ENCODE measurements at places on chromosomes 2 and 18.
A peak's percentile ranks its signal among the peaks of the same experiment; 100 is the strongest.

- DNase-seq: no peak
Measured at GRCh38 chr2:147867050-147867449, 22.2 kb downstream of the ACVR2A start.

DNA sequence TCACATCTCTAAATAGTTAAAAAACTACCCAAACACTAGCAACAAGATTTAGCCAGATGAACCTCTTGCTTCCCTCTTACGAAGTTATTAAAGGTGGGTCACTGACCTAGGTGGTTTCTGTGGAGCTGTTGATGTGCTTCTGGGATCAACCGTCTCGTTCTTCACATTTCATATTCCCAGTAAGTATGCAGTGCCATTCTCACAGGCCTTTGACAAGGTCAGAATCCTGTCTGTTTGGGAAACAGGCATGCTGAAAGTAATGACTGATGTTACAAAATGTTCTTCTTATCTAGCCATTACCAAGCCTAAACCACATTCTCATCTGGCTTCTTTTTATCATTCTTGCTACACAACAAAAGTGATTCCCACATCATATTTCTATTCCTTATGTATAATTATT is 70.3 kb downstream of the WDR7 start:
- DNase-seq: no peak

DNA sequence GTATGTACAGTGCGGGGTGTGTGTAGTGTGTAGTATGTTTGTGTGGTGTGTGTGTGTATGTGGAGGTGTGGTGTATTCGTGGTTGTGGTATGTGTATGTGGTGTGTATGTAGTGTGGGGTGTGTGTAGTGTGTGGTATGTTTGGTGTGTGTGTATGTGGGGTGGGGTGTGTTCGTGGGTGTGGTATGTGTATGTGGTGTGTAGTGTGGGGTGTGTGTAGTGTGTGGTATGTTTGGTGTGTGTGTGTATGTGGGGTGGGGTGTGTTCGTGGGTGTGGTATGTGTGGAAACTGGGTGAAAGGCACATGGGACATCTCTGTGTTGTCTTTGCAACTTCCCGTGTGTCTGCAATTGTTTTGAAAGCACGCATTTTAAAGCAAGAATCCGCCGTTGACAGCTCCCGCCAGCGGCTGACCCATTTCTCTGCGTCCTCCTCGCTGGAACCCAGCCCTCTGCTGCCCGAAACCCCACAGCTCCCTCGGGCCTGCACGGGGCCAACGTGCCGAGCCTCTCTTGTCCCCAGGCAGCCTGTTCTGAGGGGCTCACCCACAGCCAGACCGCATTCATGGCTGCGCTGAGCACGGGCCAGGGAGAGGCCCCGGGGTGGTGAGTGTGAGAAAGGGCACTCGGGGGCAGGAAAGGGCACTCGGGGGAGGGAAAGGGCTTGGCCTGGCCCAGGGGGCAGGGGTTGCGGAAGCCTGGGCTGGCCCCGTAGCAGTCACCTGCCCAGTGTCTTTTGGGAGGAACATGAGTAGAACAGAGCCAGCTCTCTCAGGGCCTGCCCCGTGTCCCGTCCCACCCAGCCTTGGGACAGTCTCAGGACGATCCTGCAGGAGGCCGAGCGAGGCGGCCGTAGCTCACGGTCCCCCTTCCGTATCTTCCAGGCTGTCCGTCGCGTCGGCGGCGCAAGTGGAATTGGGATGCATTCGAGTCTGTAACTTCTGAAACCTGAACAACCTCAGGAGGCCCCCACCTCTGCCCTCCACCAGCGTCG is 61.4 kb downstream of the TWIST2 start:
- DNase-seq: peak; percentile 10

DNA sequence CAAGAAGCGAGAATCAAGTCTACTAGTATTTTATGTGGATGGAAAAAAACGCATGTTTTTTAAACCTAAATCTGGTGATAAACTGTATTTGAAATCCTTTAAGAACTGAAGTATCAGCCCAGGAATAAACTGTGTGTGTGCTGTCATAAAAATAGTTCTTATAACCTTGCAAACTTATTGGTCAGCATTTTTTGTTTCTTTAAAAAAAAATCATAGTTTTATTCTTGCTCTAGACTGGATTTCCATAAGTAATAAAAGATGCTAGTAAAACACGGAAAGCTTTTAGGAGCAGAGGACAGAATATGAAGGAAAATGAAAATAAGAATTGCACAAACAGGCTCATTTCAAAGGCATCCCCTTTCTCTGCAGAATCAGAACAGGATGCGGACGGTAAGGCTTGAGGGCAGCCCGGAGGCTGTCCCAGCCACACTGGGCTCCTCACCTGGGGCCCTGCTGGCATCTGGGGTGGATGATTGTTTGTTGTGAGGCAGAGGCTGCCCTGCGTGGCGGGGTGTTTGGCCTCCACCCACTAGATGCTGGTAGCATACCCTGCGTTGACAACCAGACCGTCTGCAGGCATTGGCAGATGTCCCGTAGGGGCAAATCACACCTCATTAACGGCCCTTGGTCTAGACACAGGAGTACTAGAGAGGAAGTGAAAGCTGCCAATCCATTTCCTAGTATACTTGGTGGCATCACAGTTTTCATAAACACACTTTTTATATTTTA is 52.5 kb downstream of the MBP start:
- no peak for DNase-seq

DNA sequence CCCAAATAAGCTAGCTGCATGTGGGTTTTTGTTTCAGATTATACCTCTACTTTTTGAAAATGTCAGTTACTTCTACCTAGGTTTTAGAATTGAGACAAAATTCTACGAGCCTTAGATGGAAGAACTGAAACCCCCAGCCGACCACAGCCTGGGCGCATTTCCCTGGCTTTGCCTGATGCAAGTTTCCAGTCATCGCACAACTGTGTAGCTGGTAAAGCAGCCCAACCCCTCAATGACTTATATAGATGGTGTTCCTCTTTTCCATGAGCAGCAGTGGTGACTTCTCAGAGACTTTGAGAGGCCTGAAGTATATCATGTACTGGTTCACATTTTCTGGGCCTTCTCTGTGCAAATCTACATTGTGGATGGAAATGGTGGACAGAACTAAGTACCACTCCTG is 515.4 kb upstream of the RAB6C start:
- DNase-seq: no peak

GRCh38 chr2:165016772-165017411 is 61.6 kb upstream of the SLC38A11 start:
- peak; percentile 24 for DNase-seq

DNA sequence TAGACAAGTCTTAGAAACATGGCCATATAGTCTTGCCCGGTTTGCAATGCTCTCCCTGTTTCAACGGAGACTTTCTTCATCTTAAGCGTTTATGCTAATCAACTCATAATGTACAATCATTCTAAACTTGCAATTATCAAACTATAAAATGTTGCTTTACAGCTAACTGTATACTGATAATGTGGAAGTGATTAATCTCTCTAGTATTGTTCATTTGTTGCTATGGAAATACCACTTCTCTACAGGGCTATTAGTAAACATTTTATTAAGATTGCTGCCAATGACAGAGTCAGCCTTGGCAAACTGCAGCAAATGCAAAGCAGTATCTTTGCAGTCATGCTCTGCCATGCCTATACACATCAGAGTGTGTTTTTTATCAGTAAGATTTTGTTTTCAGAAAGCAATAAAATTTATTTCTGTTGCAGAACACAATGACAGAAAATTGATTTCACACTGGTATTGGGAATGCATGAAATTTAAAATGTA is 1201.8 kb upstream of the CDH2 start:
- no peak for DNase-seq

DNA sequence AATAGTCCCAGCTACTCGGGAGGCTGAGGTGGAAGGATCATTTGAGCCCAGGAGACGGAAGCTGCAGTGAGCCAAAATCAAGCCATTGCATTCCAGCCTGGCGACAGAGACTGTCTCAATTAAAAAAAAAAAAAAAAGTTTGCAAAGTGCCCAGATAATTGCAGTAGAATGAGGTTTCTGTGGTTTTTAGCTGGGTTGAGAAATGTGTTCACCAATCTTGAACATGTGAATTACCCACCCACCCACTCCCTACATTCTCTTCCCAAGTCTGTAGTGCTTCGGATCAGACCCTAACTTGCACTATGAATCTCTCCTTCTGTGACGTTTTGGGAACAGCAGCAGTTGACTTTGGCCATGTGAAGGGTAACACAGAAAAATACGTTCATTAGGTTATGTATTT is 247.3 kb downstream of the PTGR3 start:
- no peak for DNase-seq

- DNase-seq: no peak
Measured at GRCh38 chr2:30877833-30878232, 70.6 kb upstream of the CAPN13 start.

- no peak for DNase-seq
Measured at GRCh38 chr2:119482481-119483394, 41.5 kb downstream of the SCTR start.

DNA sequence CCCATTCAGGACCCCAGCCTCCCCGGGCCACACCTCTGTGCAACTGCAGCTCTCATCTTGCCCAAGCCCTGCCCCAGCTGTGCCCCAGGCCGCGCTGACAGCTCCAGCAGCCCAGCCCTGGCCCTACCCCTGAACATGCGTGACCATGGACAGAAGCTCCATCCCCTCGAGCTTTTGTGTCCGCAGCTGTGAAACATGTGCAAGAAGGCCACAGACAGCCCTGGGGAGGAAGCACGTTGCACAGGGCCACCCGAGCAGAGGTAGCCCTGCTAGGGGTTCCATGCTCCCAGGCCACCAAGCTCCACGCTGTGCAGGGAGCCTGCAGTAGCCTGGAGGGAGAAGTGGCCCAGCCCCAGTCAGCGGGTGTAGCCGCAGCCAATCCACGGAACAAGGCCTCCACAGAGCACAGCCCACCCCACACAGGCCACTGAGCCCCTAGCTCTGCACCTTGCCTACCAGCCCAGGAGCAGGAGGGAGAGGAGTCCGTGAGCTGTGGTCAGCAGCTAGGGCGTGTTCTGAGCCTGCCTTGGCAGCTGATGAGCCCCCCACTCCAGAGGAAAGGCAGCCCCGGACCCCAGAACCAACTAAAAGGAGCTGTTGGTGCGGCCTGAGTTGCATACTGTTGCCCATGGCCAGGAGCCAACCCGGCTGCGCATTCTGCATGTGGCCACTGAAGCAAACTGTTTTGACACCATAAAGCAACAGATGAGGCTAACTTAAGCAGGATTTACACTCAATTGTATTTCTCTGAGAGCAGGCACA is 184.0 kb downstream of the SEPTIN10 start:
- no peak for DNase-seq

DNA sequence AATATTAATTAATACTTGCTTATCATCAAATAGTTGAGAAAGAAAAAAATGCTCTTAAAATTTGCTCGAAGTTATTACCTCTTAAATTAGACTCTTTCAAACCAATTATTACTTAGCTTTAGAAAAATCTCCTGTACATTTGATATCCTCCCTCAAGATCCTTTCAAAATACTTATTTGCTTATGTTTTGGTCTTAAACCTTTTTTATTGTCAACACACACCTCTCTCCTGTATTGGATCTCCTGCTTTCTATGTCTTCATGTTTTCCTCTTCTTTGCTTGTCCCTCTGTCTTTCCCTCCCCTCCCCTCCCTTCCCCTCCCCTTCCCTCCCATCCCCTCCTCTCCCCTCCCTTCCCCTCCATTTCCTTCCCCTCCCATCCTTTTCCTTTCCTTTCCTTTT is 14.0 kb downstream of the OSBPL6 start:
- no peak for DNase-seq

DNA sequence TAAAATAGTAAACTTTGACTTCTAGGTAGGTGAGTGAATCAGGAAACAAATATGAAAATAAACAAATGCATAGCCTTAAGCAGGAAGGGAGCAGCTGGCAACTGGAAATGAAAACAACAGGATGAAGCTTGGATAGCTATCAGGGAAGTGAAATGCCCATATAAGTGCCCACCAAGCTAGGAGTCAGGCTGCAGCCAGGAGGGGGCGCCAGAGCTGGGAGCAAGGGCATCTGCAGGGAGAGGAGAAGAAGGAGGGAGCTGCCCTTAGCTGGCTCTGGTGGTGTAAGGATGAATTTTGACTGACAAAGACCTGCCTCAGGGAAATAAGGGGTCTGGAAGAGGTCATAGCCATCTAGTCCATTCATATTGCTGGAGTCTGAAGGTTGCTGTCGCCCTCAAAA is 298.3 kb downstream of the TDRD15 start:
- DNase-seq: no peak

DNA sequence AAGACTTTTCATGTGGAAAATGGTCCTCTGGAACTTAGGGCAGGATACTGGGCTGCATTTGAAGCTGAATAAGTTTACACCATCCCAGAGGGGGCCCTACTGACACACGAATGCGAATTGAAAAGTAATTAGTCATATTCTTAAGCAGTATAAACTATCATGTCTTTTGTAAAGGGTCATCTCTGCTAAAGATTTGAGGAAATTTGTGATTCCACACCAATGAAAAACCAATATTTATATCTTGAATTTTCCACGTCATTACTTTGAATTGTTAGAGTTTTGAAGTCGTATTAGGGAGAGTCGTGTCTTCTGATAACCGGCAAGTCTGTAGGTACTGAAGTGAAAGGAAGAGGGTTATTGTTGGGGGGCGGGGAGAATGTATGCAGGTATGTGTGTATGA is 4.1 kb upstream of the OTX1 start:
- DNase-seq: no peak

DNA sequence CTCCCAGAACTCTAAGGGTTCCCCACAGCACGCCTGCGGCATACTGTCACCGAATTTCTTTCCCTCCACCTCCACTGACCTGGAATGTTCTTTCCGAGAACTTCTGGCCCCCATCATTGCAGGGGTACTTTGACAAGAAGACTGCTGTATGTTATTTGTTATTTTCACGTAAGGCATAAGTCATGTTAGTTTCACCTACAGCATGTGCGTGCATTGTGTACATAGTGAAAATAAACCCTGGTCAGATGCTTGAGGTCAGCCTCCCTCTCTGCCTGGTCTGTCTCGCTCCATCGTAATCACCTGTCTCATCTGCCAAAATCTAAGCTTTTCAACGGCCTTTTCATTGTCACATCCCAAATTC is 4.1 kb downstream of the ABCG8 start:
- DNase-seq: no peak

DNA sequence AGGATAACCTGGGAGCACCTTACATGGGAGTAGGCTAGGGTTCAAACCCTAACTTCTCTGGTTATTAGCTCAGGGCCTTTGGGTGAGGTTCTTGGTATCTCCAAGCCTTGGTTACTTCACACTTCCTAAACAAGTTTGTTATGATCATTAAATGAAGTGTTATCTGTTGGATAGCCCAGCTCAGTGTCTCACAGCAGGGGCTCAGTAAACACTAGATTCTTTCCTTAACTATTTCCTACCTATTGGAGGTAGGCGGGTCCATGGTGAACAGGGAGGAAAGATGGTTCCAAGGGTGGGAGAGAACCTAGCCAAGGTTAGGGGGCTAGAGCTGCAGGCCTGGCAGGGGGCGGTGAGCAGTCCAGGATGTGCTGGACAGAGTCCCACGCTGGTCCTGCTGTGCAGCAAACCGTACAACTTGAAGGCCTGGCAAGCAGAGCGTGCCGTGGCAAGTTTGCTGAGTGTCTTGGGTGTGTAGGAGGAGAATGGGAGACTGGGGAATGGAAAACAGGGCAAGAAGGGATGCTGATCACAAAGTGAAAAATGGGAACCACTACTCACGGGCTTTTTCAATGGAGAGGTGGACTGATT is 259.1 kb downstream of the PRKCE start:
- DNase-seq: no peak

Measured in stromal cell of bone marrow (primary cell).